ENCODE measurements at places on chromosomes 5 and 9.

GRCh38 chr5:116130976-116131375 lies 46.2 kb downstream of the COMMD10 start:
- DNase-seq = no peak

GRCh38 chr5:80837679-80838078 lies 122.5 kb upstream of the RASGRF2 start:
- DNase-seq = no peak

GRCh38 chr5:52989781-52990527 lies 802 bp downstream of the ITGA2 start:
- DNase-seq = peak; percentile 11

DNA sequence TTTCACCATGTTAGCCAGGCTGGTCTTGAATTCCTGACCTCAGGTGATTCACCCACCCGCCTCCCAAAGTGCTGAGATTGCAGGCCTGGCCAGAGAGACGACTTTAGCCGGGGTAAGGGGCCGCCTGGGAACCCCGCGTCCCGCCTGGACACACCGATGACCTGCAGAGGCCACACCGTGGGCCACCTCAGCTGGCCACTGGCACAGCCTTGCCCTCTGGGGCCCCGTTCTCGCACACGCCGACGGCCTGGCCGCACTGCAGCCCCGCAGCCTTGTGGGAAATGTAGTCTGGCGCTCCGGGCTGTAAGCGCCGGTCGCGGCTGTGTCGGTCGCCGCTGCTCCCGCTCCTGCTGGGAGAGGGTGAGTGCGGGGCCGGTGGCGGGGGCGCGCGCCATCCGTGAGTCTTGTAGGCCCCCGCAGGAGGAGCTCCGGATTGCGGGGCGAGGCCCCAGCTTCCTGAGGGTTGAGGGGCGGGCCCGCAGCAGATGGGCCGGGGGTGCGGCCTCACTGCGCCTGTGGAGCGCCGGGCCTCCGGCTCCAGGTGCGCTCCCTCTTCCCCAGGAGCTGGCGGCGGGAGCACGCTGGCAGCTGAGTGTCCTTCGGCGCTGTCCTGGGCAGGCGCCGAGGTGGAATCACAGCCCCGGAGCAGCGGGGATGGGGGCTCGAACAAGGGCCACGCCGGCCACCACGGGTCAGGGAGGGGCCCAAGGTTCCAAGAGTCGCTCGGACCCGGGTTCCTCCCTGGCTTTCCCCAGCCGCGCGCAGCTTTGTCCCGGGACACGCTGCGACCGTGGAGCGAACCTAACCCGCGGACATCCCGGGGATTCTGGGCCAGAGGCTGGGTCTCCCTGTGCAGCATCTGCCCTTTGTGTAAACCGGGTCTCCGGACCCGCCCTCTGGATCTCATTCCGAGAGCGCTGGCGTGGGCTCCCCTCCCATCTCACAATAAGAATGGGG lies at the start of gene ZFP2:
Gene ZFP2 (plus strand): TSS at position 299 of the 957 bp plus-strand sequence. CDS start 35,401 bp downstream, outside the sequence.
- no peak for DNase-seq

DNA sequence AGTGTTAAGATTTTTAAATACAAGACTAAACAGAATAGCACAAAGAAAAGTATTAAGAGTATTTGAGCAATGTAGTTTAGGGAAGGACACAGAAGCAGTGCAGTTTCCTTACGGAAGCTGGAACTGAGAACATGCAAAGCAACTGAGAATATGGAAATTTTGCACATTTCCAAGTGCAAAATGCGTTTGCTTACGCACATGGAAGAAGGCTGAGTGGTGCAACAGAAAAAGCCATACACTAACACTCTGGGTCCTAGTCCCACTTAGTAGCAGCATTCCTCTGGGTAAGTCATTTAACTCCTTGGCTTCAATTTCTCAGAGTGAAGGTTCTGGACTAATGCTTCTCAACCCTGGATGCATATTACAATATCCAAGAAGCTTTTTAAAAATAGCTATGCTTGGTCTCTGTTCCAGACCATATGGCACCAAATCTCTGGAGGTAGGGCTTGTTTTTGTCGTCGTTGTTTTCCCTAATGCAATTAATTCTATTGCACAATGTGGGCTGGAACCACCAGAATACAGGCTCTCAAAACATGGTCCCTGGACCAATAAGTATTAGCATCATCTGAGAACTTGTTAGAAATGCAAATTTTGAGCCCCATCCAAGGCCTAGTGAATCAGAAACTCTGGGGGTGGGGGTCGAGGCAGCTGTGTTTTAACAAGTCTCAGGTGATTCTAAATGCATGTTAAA lies 65.2 kb upstream of the DEPDC1B start:
- no peak for DNase-seq

DNA sequence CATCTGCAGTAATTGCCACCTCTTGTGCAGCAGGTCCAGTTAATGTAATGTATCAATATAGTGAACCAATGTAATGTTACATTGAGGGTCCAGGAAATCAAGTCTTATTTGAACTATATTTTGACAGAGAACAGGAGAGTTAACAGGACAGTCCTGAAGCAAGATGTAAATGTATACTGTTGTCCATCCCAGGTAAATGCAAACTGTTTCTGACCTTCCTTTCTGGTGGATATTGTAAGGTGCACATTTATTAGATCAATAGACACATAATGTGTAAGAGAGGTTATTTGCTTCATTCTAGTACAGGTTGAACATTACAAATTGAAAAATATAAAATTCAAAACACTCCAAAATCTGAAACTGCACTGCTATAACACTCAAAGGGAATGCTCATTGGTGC lies 23.4 kb upstream of the FBXW11 start:
- no peak for DNase-seq

- DNase-seq = no peak
These were observed 871.4 kb upstream of the CDH10 start for GRCh38 chr5:25516141-25516540.

Measured in cortex of kidney (tissue), 1 donor.